Endothelial cell of umbilical vein (primary cell): ENCODE measurements at places on chromosomes 5 and 9.

DNA sequence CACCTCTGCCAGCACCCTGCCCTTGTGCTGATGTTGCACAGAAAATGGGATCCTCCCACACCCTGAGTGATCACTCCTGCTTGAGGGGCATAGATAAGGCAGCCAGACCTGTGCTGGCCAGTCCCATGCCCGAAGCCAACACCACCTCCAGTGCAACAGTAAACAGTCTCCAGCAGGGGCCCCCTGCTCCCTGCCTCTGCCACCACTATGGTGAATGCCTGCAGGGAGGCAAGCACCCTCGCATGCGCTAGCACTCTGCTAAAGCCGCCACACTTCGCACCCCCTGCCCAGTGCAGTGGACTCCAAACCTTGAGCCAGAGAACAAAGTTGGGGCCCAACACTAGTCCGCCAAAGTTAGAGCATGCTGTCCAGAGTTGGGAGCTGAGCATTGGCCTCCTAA, 118.7 kb downstream of the PJA2 start:
- no peak for DNase-seq

GRCh38 chr5:91383956-91384300, 811 bp upstream of the ARRDC3 start:
- peak; percentile 70 for DNase-seq

DNA sequence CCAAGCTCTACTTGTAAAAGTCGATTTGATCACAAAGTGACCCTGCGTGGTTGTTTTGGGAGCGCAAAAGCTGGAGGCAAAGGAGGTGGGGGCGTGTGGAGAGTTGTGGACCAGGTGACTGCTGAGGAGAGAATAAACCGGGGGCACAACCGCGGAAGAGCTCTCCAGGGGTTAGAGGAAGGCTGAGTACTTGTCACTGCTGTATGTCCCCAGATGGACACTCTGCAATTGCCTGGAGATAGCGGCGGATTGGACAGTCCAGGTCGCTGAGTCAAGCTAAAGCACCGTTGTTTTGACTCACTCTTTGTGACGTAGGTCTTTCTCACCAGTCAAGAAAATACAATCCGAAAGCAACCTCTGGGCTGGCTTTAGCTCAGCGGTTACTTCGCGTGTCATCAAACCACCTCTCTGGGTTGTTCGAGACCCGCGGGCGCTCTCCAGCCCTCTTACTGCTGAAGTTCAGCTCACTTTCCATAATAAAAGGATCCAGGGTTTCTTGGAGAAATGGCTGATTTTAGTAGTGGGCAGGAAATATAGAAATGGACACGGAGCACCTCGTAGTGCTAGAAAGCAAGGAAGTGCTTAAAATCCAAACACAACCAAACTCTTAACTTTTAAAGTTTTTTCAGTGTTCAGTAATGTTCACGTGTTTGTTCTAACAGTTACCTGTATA, 25.7 kb downstream of the ZMAT2 start:
- peak; percentile 85 for DNase-seq

- no peak for DNase-seq
Observed at GRCh38 chr5:16592255-16592654, 24.5 kb downstream of the RETREG1 start.

DNA sequence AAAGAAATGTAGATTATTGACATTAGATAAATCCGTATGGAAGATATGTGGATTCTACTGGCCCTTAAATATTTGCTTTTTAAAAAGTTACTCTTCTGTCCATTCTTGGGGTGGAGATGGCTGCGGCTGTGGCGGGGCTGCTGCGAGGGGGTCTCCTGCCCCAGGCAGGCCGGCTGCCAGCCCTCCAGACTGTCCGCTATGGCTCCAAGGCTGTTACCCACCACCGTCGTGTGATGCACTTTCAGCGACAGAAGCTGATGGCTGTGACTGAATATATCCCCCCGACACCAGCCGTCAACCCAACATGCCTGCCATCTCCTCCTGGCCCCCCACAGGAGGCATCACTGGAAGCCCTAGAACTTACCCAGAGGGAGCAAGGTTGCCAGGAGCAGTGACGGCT, 50.7 kb downstream of the FAM170A start:
- DNase-seq: no peak

GRCh38 chr5:135207866-135208265, 173.8 kb upstream of the PITX1 start:
- no peak for DNase-seq

GRCh38 chr5:305050-305449, 16.5 kb upstream of the AHRR start:
- DNase-seq: no peak

GRCh38 chr9:85001925-85002324, 332.4 kb downstream of the NTRK2 start:
- DNase-seq: no peak

DNA sequence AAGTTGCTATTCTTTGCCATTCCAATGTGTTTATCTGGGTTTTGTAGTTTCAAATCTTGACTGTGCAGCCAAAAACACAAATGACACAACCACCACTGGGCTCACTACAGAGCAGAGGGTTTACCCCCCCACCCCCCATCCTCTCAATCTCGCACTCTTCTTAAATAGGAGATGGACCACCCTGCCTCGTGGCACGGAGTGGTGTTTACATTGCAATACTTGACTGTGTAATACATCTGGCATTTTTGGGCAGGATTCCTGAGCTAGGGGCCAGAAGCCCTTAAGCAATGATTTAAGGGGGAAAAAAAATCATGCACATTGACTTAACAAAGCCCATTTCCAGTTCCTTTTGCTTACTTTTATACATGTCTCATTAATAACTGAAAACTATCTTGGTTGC, 19.0 kb downstream of the PTCH1 start:
- DNase-seq: no peak

DNA sequence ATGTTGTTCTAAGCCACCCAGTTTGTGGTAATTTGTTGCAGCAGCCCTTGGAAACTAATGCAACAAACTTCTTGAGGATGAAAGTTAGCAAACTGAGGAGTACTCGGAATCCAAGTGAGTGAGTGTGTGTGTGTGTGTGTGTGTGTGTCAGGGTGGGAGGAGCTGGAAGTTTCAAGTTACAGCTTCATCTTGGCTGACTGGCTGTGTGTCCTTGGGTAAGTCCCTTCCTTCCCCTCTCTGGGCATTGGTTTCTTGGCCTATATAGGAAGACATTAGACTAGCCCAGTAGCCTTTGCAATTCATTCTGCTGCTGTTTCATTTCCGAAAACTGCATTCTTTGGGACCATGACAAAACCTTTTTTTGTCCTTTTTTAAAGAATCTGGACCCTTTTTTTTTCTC, 157.2 kb downstream of the MELK start:
- DNase-seq: no peak

GRCh38 chr9:11318946-11319345, 706.1 kb upstream of the PTPRD start:
- DNase-seq: no peak

DNA sequence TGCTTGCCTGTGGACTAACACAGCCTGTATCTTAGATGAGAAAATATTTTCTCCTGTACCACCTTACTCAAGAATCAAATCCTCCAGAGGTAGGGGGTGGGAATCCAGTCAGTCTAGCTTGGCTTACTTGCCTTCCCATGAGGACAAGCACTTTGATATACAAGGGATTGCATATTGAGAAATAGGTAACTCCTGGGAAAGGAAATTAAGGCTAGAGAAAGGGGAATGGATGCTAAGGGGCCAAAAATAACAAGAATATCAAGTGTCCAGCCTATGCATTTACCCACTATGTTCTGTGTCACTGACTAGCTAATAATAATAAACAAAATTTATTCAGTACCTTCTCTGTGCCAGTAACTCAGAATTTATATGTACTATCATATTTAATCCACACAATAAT, 21.4 kb upstream of the SNX2 start:
- no peak for DNase-seq
